ENCODE measurements at places on chromosomes 2 and 18.

DNA sequence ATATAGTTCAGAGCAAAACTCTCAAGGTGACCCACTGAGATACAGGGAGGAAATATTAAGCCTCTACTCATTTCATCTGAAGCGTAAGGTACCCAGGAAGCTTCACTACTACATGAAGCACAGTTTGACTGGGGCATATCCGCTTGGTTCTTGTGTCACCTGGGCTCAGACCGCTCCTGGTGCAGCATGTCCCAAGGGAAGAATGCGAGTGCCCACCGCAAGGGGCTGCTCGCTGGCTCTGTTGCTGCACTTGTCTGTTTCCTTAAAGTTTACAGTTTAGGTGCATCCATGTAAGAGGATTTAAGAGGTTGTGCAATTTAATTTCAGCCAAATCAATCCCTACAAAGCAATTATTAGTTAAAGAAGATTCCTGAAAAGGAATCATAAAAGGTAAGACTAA lies 507.8 kb downstream of the FBXO15 start:
- DNase-seq, result no peak

DNA sequence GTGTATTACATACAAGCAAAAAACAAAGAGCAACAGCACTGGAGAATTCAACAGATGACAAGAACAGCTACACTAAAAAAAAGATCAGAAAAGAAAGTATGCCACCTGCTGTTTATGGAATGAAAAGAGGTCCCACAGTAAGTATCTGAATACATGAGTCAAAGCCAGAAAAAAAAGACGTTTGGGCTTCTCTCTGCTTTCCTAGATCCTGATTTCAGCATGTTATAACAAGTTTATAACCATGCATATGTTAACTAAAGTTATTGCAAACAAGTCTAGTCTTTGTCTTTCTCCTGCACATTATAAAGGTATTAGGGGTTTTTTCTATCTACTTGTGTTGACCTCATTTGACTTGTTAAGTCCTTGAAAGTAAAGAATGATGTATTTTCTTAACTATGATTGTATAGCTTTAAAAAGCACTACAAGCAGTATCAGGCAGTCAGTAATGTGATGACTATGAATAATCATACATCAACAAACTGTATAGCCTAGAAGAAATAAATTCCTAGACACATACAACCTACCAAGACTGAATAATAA lies 108.5 kb upstream of the COL5A2 start:
- no peak for DNase-seq

DNA sequence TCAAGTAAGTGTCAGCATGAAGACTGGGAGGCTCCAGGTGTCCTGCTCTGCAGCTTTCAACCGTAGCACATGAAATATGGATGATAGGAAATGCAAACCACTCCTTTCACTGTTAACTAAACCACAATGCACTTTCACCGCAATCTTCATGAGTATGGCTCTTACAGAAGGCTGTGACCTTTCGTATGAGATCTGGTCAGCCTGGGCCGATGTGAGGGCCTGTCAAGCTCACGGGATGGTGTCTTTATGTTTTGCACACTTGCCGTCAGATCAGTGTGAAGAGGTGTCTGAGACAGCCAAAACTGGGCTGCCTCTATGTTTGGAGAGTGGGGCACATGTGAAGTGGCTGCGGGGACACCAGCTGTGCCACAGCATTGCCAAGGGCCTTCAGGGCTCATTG lies 62.8 kb upstream of the AFF3 start:
- no peak for DNase-seq

DNA sequence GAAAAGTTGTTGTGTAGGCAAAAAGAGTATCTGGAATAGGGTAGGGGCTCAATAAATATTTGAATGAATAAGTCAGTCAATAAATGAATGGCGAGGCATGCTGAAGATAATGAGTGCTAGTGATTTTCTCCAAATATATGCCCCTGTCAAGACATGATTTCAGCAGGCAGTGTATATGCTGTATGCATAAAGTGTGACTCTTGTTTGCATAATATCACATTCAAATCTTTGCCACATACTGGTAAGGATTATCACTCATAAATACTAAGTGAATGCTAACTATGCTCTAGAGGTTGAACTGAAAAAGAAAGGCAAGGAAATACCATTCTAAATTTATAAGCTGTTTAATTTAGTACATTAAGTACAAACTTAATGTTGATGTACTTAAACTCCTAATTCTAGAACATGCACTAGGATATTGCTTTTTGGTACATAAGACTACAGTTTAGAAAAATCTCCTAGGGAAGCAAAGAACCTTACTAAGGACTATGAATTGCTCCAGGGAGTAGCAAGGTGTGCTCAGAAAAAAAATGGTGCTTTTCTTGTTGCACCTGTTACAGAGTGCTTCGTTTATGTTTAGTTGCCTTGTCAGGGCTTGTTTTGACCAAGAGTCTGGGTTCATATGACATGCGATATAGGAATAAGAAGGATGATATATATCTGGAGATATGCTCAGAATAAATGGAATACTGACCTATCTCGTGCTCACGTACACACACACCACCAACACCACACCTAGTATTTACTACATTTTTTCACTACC lies 224.0 kb upstream of the TANK start:
- DNase-seq, result no peak

DNA sequence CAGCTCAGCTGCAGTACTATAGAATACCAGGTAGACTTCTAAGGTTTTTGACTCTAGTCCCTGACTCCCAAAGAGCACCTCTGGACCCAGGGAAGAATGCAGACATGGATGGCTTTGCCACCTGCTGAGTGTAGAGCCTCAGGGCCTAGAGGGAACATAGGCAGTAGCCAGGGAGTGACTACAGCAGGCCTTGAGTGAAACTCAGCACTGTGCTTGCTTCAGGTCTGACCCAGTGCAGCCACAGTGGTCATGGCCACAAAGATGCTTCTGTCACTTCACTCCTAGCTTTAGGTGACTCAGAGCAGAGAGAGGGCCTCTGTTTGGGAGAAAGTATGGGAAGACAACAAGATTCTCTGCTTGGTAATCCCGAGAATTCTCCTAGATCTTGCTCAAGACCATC lies 162.2 kb upstream of the ITGA4 start:
- DNase-seq, result no peak

DNA sequence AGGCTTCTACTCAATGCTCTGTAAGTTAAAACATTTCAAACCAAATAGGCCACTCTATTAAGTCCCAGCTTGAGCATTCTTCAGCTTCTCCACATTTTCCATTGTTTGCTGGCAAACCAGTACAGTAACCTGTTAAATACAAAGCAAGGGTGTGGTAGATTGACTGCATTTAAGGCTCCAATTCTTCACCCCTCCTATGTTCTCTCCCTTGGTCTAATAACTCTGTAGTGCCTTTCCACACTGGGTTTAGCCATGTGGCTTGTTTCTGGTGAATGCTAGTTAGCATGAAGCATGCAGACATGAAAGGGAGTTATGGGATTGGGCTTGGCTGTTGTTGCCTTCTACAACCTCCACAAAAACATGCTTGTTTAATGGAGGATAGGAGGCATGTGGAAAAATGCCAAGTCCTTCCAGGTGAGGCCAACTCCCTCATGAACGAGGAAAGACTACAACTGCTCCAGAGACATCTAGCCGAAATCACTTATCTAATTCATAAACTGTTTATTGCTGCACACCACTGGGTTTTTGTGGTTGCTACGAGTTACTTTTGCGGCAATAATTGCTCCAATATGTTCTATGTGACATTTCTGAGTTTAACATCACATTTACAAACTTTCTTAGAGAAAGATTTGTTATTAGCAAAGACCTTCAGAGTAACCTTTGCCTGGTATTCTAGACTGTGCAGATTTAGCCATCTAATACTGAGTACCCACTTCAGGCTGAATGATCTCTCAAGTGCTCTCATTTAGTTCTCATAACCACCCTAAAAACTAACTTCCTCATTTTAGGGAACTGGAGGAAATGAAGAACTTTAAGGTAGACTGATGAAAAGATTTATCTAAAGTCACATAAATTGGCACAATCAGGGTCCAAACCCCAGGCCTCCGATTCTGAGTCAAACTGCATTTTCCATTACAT lies 104.0 kb downstream of the SMAD2 start:
- DNase-seq, result no peak

DNA sequence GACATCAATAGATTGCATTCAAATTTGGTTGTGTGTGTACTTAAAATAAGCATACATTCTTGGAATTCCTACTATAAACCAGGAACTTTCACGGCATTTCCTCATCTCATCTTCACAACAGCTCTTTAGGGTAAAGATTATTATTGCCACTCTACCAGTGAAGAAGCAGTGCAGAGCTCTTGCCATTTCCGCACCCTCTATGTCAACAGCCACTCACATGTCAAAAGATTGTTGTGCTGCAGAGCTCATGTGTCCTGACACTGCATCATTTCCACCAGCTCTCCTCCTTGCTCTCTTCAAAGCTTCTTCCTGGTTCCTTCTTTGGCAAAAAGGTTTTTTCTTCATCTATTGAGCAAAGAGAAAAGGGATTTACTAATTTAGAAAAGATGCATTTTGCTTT lies 26.5 kb upstream of the L3MBTL4 start:
- no peak for DNase-seq

GRCh38 chr2:188628989-188629752 lies 337.5 kb downstream of the GULP1 start:
- DNase-seq, result no peak

GRCh38 chr18:44673256-44673880 lies 7.3 kb upstream of the SETBP1 start:
- no peak for DNase-seq

- DNase-seq, result no peak
These were observed 85.9 kb downstream of the FANCL start for GRCh38 chr2:58155160-58155778.

GRCh38 chr2:47074691-47075090 lies 80.4 kb downstream of the STPG4 start:
- DNase-seq, result no peak

- no peak for DNase-seq
These were observed 332.9 kb downstream of the DSC3 start for GRCh38 chr18:30709595-30709994.

- no peak for DNase-seq
These were observed 42.3 kb upstream of the IMP4 start for GRCh38 chr2:130300258-130300969.

DNA sequence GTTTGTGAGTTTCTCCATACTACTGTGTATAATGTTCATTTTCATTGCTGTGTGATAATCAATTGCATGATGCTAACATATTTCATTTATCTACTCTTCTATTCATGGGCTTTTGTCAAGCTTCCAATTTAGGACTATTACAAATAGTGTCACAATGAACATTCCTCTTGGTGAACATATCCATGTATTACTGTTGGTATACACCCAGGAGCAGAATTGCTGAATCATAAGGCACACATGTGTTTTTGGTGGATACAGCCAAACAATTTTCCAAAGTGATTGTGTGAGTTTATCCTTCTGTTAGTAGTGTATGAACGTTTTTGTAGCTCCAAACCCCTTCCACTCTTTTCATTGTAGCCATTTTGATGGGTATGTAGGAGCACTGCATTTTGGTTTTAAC lies 101.6 kb upstream of the COPS8 start:
- DNase-seq, result no peak

DNA sequence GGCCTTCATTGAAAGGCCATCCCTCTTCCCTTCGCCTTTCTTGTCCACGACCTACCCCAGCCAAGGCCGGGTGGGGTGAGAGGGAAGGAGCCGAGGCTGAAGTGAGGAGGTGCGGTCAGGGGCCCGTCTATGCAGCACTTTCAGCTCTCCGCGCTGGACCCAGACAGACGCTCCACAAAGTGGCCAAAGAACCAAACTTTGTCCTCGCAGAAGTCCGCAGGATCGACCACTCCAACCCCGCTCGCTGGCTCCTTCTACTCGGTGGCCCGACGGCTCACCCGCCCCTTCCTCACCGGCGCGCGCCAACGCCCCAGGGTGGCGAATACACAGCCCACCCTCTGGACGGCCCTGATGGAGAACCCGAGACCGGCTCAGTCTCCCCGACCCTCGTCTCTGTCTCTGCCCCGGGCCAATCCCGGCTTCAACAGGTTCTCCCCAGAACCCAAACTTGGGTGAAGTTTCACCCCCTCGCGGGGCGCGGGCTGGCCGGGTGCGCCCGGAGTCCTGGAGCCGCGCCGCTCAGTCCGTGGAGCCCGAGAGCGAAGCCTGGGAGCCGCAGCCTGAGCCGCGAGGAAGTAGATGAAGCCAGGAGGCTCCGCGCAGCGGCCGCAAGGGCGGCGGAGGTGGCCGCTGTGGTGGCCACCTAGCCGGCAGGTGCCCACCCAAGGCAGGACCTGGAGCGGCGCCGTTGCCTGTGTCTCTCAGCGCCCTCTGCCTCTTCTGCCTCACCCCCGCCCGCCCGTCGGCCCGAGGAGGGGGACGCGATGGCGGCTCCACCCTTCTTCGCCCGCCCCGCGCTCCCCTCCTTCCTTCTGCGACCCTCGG lies 26.7 kb upstream of the ALPP start:
- DNase-seq, result no peak

GRCh38 chr2:238573065-238573778 lies 146.5 kb downstream of the ASB1 start:
- DNase-seq, result no peak

DNA sequence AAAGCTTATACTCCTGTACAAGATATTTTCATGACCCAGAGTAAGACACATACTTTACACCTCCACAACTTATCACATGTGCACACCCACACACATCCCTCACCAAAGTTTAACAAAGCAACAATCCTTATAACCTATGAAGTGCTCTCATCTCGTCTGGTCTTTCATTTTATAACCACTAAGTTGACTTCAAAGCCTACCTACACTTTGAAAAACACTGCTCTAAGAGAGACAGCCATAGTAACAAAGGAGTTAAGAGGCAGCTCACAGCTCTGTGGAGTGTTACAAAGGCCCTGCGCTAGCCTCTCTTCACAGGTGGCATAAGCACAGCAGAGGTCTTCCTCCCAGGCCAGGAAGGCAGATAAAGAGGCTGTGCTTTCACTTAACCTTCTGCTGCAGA lies 69.7 kb upstream of the TMEM200C start:
- no peak for DNase-seq

- DNase-seq, result no peak
These were observed 19.7 kb upstream of the MARCO start for GRCh38 chr2:118922254-118922653.

DNA sequence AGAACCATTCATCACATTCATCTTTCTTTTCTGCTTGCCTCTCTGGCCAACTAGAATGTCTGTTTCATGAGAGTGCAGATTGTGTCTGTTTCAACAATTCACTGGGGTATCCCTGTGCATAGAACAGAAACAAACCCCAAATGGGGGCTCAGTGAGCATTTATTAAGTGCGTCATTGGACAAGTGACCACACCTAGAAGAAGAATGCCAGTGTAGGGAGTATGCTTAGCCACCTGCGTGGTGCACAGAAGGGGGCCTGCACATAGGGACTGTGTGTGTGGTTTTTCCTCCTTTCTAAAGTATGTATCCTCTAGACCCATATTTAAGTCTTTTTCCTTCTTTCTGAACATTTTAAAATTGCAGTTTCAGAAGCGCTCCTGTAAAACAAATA lies 255.9 kb downstream of the AGAP1 start:
- DNase-seq, result no peak

DNA sequence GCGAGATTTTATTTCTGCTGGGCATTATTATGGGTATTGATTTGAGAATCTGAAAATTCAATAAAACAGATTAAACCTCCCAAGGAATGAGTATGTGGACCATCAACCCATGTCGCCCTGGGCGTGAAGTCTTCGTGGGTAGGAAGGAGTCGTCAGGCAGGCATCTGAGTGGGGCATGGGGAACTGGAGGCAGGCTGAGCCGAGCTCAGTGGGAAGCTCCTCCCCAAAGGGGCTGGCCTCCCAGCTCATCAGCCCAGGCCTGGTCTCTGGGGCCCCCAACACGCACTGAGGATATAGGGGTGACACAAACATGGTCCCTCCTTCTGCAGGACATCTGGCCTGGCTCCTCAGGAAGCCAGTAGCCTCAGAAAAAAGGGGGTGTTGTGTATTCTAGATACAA lies 265.2 kb downstream of the TFCP2L1 start:
- no peak for DNase-seq

Measured in GDM1 (cell line).